ENCODE measurements at places on chromosomes 16 and 17.

GRCh38 chr17:37726248-37726647, 18.6 kb downstream of the HNF1B start:
- DNase-seq: no peak

GRCh38 chr16:65377195-65377594, 255.3 kb upstream of the CDH11 start:
- DNase-seq: no peak

- no peak for DNase-seq
These were observed 29.0 kb downstream of the N4BP1 start for GRCh38 chr16:48580925-48581500.

GRCh38 chr17:41687828-41688640, 651 bp upstream of the EIF1 start:
- DNase-seq: no peak

DNA sequence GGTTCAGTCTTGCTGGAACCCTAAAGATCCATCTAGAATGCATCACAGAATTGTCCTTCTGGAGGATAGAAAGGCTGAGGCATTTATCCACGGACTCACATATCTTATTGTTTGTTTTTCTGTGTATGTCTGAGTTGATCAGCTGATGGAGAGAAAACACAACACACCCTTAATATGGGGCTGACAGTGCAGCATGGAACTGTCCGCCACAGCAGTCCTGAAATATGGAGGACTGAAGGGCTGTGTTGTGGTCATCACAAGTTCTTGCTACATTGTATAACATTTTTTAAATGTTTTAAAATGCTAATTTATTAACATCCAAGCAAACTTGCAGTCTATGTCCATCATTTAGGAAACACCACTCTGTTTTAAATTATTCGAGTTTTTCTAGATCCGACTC, 448.9 kb upstream of the ERCC4 start:
- DNase-seq: no peak

GRCh38 chr17:21289175-21289901, 4.8 kb downstream of the MAP2K3 start:
- DNase-seq: no peak

- no peak for DNase-seq
These were observed 68.7 kb downstream of the RAI1 start for GRCh38 chr17:17749921-17750320.

- DNase-seq: no peak
These were observed 102.4 kb downstream of the SNX11 start for GRCh38 chr17:48209973-48210372.

DNA sequence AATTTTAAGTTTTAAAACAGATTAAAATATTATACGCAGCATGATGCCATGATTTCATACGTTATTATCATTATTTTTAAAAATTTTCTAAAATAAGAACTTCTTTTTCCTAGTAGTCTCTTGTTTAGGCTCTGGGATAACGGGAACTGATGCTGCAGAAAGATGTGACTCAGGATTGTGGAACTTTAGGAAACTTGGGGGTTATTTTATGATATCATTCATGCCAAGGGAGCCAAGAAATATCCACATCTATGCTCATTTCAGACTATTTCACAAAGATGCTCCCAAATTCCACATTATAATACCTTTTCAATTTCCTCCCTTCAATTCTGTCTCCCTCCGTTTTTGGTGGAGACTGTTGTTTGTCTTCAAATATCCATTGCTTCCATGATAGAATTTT, 236.4 kb downstream of the HS3ST3A1 start:
- DNase-seq: no peak

GRCh38 chr17:3929764-3930163, 13.5 kb upstream of the P2RX1 start:
- DNase-seq: no peak

DNA sequence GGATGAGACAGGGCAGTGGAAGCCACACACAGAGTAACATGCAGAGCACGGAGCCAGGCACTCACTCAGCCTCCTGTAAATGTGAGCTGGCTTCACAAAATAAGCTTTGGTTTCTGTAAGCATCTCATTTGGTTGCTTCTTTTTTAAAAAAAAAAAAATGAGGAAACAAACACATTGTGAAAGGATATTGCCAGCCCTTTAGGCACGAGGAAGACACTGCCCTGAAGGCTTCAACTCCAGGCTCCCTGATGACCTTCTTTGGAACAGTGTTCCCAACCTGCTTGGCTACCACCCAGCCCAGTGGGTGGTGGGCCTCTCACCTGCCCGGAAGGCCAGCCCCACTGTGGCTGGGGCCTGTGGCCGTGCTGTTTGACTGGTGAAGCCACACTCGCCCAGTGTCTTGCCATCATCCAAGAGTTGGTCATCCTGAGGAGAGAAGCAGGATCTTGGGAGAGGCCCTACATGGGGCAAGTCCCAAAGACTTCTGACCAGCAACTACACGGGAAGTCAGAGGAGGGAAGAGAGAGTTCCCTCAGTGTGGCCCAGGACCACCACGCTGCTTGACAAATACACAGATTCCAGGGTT, 1.9 kb downstream of the ELOB start:
- no peak for DNase-seq

GRCh38 chr17:20189302-20189701, 180.1 kb downstream of the SPECC1 start:
- no peak for DNase-seq

- DNase-seq: no peak
These were observed 146.9 kb downstream of the HAPSTR1 start for GRCh38 chr16:9238346-9238745.

Measured in amniotic stem cell (primary cell).